CD4-positive, CD25-positive, alpha-beta regulatory T cell (primary cell): ENCODE measurements at places on chromosomes 5 and 9. TPM values are rescaled to one million over a fixed set of nuclear protein-coding genes. Genes with fewer than 3 reads are reported as not detected.

The ZNF883 gene
- polyA plus RNA-seq: 0.40 TPM

DNA sequence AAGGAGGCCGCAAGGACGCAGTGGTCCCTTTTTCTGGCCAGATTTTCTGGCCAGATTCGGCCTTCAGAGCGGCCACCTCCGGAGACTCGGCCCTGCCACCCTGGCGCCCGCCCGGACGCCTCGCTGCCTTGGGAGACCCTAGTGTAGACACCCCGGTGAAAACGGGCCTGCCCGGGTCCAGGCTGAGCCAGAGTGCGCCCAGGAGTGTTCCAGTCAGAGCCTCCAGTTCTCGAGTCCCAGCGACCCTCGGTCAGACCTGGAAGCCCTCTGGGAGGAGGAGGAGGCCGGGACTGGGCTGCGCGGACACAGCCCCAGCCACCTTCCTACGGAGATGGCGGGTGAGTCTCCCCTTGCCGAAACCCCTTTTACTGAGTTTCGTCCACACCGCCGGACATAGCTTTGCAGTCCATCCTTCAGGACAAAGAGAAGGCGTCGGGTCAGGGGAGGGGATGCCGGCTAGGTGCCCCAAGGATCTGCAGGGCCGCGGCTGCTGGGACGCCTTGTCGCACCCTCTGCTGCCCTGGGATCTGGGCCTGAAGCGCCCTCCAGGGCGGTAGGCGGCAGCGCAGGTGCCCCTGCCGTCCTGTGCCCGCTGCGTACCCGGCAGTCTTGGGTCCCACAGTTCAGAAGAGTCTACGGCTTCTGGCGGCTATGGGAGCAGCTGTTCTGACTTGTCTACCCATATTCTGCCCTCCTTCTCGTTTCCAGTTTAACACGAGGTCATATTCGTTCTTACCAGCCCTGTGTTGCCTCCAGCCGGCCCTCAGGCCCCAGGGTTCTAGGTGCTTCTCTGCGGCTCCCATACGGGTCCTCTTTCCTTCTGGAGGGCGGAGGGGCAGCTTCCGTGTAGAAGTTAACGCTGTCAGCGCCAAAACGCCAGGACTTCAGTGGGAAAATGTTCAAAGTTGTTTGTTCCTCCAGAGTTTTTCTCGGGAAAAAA, 1771.7 kb upstream of the CDH9 start:
- H3K27ac ChIP-seq: no peak overlapping the region
- no peak for DNase-seq
- no peaks in the 10 kb centered on the region for H3K4me1 ChIP-seq

The DMRT3 gene
- polyA plus RNA-seq: not detected

The DIPK1B gene
- 0.16 TPM for polyA plus RNA-seq

- H3K4me1 ChIP-seq: no peaks in the 10 kb centered on the region
- H3K4me3 ChIP-seq: no peak overlapping the region
- H3K36me3 ChIP-seq: no peaks in the 10 kb centered on the region
- peaks cover 7% of the 10 kb centered on the region for H3K27me3 ChIP-seq
These were observed 15.0 kb upstream of the HSPB3 start for GRCh38 chr5:54440456-54440893.

The FGF18 gene
- polyA plus RNA-seq: 0.18 TPM

DNA sequence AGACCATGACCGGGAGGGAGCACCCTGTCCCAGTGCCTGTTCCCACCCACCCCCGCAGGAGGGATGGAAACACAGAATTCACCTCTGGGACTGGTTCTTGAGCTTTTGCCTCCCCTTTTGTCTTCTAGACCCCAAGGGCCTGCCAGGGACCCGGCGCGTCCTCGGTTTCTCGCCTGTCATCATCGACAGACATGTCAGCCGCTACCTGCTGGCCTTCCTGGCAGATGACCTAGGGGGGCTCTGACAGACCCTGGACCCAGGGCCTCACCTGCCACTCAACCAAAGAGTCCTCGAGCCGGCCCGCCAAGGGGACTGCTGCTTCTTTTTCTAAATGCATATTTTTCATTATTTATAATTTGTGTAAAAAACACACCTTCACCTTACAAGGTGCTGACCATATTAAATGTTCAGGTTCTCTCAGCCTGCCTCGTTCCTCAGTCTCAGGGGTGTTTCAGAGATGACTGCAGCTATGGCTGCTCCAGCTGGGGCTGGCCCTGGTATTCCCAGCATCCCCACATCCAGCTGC, 16.9 kb downstream of the CARD19 start:
- no peak overlapping the region for H3K27ac ChIP-seq
- peaks cover 33% of the 10 kb centered on the region for H3K36me3 ChIP-seq
- DNase-seq: no peak
- H3K4me1 ChIP-seq: peaks cover 17% of the 10 kb centered on the region
- no peak overlapping the region for H3K4me3 ChIP-seq
- H3K27me3 ChIP-seq: no peaks in the 10 kb centered on the region

The DNAH5 gene
- polyA plus RNA-seq: not detected

DNA sequence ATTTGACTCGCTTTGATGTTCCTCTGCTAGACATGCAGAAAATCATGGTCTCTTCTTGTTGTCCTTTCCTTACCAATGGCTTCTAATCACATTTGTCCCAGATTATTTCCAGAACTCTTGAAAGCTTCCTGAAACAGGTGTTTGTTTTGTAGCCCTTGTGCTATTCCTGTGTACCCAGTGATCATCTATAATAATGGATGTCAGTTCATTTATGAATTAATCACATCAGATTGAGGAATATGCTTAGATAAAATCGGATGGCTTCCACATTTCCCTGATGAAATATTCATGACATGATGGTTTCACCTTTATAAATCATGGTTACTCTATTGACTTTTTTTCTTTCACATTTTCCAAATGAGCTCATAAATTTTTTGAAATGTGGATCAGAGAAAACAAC, 359.0 kb upstream of the DMAC1 start:
- H3K27ac ChIP-seq: no peak overlapping the region
- no peaks in the 10 kb centered on the region for H3K36me3 ChIP-seq
- H3K27me3 ChIP-seq: no peaks in the 10 kb centered on the region
- H3K4me1 ChIP-seq: no peaks in the 10 kb centered on the region
- DNase-seq: no peak

GRCh38 chr9:116706310-116707290, 19.5 kb downstream of the TRIM32 start:
- no peak overlapping the region for H3K27ac ChIP-seq
- no peak for DNase-seq
- H3K36me3 ChIP-seq: no peaks in the 10 kb centered on the region
- no peak overlapping the region for H3K4me3 ChIP-seq
- H3K27me3 ChIP-seq: no peaks in the 10 kb centered on the region
- H3K4me1 ChIP-seq: peaks cover 6% of the 10 kb centered on the region

GRCh38 chr5:111775224-111775623, 18.2 kb upstream of the NREP start:
- no peaks in the 10 kb centered on the region for H3K27me3 ChIP-seq
- no peak overlapping the region for H3K27ac ChIP-seq
- no peaks in the 10 kb centered on the region for H3K4me1 ChIP-seq
- no peak overlapping the region for H3K4me3 ChIP-seq
- H3K36me3 ChIP-seq: no peaks in the 10 kb centered on the region
- no peak for DNase-seq

The RMRP gene
- not detected for polyA plus RNA-seq

DNA sequence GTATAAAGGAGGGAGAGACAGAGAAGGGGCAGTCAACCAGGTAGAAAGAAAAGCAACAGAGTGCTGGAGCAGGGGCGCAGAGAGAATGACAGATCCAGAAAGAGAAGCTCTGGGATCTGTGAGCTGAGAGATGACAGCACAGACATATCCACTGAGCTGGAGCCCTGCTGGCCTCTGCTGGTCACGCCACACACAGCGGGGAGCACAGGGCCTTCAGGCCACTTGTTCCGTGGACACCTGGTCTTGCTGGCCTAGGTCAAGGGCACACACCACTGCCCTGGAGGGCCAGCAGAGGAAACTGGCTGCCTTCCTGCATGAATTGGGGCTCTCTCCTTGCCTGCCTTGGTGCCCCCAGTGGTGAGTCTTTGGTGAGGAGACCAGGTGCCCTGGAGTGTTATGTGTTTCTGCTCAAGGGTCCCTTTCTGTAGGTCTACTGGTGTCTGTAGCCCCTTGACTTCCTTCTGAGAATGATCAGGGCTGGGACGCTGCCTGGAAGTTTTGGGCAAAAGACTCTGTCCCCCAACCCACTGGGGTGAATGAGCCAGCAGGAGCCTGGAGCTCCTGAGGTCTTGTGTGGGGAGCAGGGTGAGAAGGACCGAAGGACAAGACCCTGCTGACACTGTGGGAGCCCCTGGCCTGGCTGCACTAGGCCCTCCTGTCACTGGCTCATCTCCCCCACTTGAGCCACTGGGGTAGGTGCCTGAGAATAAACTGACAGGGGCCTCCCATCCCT, 59.2 kb upstream of the ADAMTS2 start:
- no peak overlapping the region for H3K27ac ChIP-seq
- DNase-seq: no peak
- H3K36me3 ChIP-seq: no peaks in the 10 kb centered on the region
- no peak overlapping the region for H3K4me3 ChIP-seq
- H3K4me1 ChIP-seq: no peaks in the 10 kb centered on the region

The PAXX gene
- 67.5 TPM for polyA plus RNA-seq

The GMCL2 gene
- not detected for polyA plus RNA-seq

DNA sequence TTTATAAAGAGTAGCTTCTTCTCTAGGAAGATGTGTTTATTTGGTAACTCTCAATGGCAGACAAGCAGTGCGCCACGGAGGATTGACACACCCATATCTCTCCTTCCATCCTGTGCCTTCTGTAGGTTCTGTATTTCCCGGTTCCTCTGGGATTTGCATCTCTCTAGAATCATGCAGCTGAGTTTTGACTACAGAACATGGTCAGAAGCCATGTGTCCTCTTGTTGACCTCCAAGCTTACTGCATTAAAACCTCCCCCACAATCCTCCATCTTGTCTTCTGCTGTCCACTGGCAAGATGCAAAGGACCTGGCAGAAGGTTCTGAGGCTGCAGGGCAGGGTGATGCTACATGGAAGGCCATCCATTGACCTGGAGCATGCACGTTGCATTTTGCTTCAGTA, 482.0 kb downstream of the DMRT2 start:
- no peaks in the 10 kb centered on the region for H3K36me3 ChIP-seq
- H3K27ac ChIP-seq: no peak overlapping the region
- no peaks in the 10 kb centered on the region for H3K27me3 ChIP-seq
- H3K4me1 ChIP-seq: no peaks in the 10 kb centered on the region

The AOPEP gene
- 4.6 TPM for polyA plus RNA-seq

DNA sequence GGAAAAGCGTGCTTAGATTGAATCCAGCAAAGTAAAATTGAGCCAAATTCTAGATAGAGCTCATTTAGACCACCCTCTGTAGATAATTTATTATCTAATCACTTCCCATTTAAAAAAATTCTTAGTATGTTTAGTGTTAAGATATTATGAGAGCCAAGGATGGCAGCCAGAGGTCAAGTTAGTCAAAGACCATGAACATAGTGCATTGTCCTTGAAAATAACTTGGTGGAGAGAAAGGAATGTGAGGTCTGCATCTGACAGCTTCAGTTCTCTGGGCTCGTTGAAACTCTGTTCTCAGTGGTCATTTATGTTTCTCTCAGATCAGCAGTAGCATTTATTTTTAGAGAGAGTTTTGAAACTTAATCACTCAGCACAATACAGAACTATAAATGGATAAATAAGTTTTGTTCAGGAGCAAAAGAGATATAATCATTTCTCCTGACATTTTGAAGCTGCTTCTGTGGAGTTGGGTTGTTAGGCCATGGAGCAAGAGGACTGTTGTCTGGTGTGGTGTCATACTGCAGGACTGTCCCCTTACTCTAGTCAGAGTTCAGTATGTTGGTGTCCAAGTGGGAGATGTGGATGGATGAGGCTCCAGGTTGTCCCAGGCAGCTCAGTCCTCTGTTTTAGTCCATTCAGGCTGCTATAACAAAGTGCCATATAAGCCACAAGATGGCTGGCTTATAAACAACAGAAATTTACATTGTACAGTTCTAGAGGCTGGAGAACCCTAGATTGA, 337.7 kb downstream of the FBXL7 start:
- no peaks in the 10 kb centered on the region for H3K4me1 ChIP-seq
- H3K4me3 ChIP-seq: no peak overlapping the region
- no peak overlapping the region for H3K27ac ChIP-seq
- H3K36me3 ChIP-seq: no peaks in the 10 kb centered on the region

- H3K4me3 ChIP-seq: no peak overlapping the region
- H3K27me3 ChIP-seq: no peaks in the 10 kb centered on the region
- H3K4me1 ChIP-seq: no peaks in the 10 kb centered on the region
- H3K36me3 ChIP-seq: no peaks in the 10 kb centered on the region
- no peak overlapping the region for H3K27ac ChIP-seq
These were observed 398.6 kb upstream of the ADAMTSL1 start for GRCh38 chr9:18075253-18075952.

The HMMR gene
- 2.3 TPM for polyA plus RNA-seq

The SLC25A2 gene
- polyA plus RNA-seq: not detected

The PCDHB16 gene
- polyA plus RNA-seq: not detected

- H3K4me1 ChIP-seq: no peaks in the 10 kb centered on the region
- no peak overlapping the region for H3K27ac ChIP-seq
- no peaks in the 10 kb centered on the region for H3K27me3 ChIP-seq
- H3K4me3 ChIP-seq: no peak overlapping the region
- no peak for DNase-seq
These were observed 110.7 kb downstream of the RXRA start for GRCh38 chr9:134436911-134437310.

DNA sequence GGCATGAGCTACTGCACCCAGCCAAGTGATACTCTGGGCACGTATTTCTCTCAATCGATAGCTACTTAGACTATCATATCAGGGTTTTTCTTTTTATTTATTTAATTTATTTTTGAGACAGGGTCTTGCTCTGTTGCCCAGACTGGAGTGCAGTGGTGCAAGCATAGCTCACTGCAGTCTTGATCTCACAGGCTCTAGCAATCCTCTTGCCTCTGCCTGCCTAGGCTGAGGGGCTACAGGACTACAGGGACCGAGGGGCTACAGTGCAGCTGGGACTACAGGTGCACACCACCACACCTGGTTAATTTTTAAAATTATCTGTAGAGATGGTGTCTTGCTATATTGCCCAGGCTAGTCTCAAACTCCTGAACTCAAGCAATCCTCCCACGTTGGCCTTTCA, 20.3 kb upstream of the ANKHD1 start:
- no peaks in the 10 kb centered on the region for H3K27me3 ChIP-seq
- no peaks in the 10 kb centered on the region for H3K4me1 ChIP-seq
- no peak overlapping the region for H3K4me3 ChIP-seq
- no peaks in the 10 kb centered on the region for H3K36me3 ChIP-seq
- no peak overlapping the region for H3K27ac ChIP-seq

DNA sequence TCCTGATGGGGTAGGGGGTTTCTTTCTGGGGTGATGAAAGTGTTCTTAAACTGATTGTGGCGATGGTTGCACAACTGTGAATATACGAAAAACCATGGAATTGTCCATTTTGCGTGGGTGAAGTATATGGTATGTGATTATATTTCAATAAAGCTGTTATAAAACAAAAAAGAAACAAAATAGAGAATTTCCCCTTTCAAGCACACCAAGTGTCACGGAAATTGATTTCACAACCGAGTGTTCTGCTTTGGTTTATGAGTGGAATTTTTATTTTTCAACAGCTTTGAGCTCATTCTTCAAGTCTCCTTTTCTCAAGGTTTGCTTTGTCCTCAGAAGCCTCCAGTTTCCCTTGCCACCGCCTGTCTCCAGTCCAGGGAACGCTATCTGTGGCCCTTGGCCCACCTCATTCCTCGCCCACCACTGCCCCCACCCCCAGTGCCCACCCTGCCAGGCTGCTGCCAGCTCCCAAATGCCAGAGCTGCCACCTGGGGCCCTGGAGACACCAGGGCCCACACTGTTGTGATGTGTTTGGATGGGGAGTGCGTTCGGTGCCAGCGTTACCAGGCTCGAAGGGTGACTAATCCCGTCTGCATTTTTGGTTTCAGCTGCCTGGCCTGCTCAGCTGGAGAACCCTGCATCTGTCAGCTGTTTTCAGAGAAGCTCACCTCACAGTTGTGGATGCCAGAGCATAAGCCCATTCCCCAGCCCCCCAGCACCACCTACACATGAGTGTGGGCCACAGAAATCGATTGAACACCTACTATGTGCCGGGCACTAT, 30.4 kb downstream of the DUSP1 start:
- no peaks in the 10 kb centered on the region for H3K4me1 ChIP-seq
- no peaks in the 10 kb centered on the region for H3K36me3 ChIP-seq
- no peak for DNase-seq
- H3K27ac ChIP-seq: no peak overlapping the region
- H3K27me3 ChIP-seq: no peaks in the 10 kb centered on the region
- no peak overlapping the region for H3K4me3 ChIP-seq
